Mesothelial cell of epicardium (in vitro differentiated cells): ENCODE measurements at places on chromosomes 13 and 19. TPM values are rescaled to one million over a fixed set of nuclear protein-coding genes. Genes with fewer than 3 reads are reported as not detected.
A peak's percentile ranks its signal among the peaks of the same experiment; 100 is the strongest.

GRCh38 chr13:71156550-71156949 is 710.5 kb downstream of the DACH1 start:
- H3K36me3 ChIP-seq: no peaks in the 10 kb centered on the region
- no peak overlapping the region for H3K27ac ChIP-seq
- no peaks in the 10 kb centered on the region for H3K27me3 ChIP-seq
- no peak overlapping the region for H3K4me3 ChIP-seq
- no peaks in the 10 kb centered on the region for H3K4me1 ChIP-seq

DNA sequence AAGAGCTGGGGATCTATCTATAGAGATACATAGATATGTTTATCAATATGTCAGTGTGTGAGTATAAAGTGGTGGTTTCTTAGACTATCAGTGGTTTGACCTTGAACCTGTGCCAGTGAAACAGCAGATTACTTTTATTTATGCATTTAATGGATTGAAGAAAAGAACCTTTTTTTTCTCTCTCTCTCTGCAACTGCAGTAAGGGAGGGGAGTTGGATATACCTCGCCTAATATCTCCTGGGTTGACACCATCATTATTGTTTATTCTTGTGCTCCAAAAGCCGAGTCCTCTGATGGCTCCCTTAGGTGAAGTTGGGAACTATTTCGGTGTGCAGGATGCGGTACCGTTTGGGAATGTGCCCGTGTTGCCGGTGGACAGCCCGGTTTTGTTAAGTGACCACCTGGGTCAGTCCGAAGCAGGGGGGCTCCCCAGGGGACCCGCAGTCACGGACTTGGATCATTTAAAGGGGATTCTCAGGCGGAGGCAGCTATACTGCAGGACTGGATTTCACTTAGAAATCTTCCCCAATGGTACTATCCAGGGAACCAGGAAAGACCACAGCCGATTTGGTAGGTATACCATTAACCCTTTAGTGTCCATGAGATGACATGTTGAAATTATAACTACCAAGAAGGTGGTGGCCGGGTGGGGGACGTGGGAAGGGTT is 880 bp downstream of the FGF9 start:
- peak overlapping the region; percentile 90 for H3K4me3 ChIP-seq
- no peaks in the 10 kb centered on the region for H3K36me3 ChIP-seq

DNA sequence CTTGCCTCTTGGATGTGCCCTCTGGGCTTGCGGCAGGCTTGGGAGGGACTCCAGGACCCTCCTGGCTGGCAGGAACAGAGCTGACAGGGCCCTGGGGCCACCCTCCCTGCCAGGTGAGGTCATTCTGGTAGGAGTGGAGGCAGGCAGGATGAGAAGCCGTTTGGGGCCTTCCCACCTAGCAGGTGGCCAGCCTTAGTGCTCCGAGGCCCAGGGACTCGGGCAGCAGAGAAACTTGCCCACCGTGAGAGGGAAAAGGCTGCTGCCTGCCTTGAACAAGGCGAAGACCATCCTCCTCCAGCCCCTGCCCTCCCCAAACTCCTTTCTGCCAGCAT is 8.5 kb downstream of the RFX1 start:
- H3K4me3 ChIP-seq: no peak overlapping the region
- DNase-seq: no peak
- no peaks in the 10 kb centered on the region for H3K27me3 ChIP-seq
- peaks cover 10% of the 10 kb centered on the region for H3K36me3 ChIP-seq

- peaks cover 72% of the 10 kb centered on the region for H3K27me3 ChIP-seq
- DNase-seq: no peak
- H3K27ac ChIP-seq: no peak overlapping the region
- H3K36me3 ChIP-seq: no peaks in the 10 kb centered on the region
- H3K4me3 ChIP-seq: no peak overlapping the region
Measured at GRCh38 chr19:17796013-17796837, 1.3 kb downstream of the B3GNT3 start.

DNA sequence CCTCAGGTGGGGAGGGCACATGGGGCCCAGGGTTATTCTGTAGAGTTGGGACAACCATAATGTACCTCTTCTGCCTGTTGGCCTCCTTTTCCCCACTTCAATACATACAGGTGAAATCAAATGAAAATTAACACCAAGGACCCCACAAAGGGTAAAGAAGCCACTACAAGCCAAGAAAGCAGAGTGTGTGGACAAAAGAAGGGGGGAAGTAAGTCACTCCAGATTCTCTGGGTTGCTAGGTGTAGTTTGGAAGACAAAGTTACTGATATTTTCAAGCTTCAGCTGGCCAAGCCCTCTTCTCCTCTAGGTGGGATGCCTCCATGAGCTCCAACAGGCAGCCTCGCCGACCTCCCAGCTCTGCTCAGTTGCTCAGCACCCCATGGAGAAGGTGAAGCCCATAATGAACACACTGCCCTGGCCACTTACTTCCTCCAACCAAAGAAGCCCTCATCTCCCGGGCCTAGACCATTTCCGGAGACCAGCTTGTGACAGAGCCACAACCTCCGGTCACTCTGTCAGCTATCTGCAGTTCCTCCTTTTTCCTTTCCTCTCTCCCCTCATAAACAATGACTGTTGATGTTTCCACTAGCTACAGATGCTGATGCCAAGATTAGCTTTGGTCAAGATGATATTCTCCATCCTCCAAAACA is 66.8 kb upstream of the MED4 start:
- no peak for DNase-seq
- no peaks in the 10 kb centered on the region for H3K4me1 ChIP-seq
- H3K36me3 ChIP-seq: no peaks in the 10 kb centered on the region
- H3K4me3 ChIP-seq: no peak overlapping the region
- H3K27ac ChIP-seq: no peak overlapping the region

The FGF22 gene
- 0.25 to 0.38 TPM in 2 of 3 replicates, not detected in the other for total RNA-seq

The LGALS13 gene
- not detected in 3 replicates for total RNA-seq

DNA sequence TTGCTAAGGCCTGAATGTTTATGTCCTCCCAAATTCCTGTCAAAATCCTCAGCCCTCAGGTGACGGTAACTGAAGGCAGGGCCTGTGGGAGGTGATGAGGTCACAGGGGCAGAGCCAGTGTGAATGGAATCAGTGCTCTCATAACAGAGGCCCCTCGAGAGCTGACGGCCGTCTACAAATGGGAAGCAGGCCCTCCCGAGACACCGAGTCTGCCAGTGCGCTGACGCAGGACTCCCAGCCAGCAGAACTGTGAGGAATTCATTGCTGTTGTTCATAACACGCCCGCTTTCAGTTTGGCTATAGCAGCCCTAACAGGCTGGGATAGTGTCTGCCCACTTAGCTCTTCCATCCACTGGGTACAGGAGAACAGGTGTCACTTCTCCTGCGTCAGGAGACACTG is 41.2 kb downstream of the CARS2 start:
- H3K27ac ChIP-seq: no peak overlapping the region
- no peak for DNase-seq
- no peaks in the 10 kb centered on the region for H3K4me1 ChIP-seq
- peaks cover 84% of the 10 kb centered on the region for H3K36me3 ChIP-seq

GRCh38 chr13:95301183-95301967 is at the start of gene ABCC4:
Gene ABCC4, minus strand, starts transcription at chr13:95301451. Its CDS starts 137 bp downstream, at chr13:95301314.
- peaks cover 8% of the 10 kb centered on the region for H3K4me1 ChIP-seq
- H3K27ac ChIP-seq: peak within 1 kb of the TSS; percentile 81
- peak within 1 kb of the TSS; percentile 79 for H3K4me3 ChIP-seq
- H3K36me3 ChIP-seq: no peaks in the 10 kb centered on the region

DNA sequence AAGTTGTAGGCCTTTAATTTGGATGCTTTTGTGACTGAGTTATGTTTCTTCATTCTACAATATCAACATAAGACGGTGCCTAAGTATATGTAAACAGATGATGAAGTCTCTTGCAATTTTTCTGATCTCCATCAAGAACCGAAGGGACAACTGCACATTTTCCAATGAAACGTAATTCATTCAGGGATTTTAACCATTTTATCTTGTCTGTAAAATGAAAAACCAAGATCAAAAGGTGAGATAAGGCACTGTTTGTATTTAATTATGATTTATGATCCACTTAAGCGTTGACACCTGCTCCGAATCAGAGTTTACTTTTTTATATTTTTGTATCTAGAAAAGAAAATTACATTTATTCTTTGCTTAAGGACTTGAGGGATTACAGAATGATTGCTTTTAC is 556.8 kb upstream of the ARGLU1 start:
- H3K4me1 ChIP-seq: peaks cover 25% of the 10 kb centered on the region
- no peak for DNase-seq
- no peak overlapping the region for H3K4me3 ChIP-seq
- peaks cover 3% of the 10 kb centered on the region for H3K27me3 ChIP-seq

- no peak for DNase-seq
- H3K4me3 ChIP-seq: no peak overlapping the region
- H3K27me3 ChIP-seq: no peaks in the 10 kb centered on the region
- H3K27ac ChIP-seq: peak overlapping the region; percentile 79
Measured at GRCh38 chr13:72552731-72553130, 174.7 kb downstream of the MZT1 start.

The IZUMO1 gene
- total RNA-seq: 0.45 to 0.80 TPM (median 0.49 TPM) in 3 replicates

The DLEU7 gene
- 0.18 TPM in 1 of 3 replicates, not detected in the others for total RNA-seq

The LHB gene
- not detected in 3 replicates for total RNA-seq
